ENCODE measurements at places on chromosomes 5 and 9.

GRCh38 chr5:120098902-120099535, 365.1 kb upstream of the PRR16 start:
- DNase-seq: no peak

DNA sequence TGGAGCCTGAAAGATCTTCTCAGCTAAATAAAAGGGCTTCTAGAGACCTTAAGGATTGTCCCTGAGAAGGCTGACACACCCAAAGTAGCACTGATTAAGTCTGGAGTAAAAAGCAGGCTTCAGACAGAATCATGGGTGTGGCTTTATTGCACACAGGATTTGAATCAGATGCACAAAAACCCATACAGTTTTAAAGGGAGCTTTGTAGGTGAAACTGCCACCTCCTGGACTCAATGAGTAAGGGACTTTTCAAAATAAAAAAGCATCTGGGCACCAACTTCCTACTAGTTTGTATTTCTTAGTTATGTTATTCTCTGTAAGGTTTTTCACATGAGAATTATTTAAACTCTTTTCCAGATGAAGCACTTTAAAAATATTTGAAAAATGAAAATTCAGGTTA, 129.4 kb downstream of the EDIL3 start:
- DNase-seq: no peak

DNA sequence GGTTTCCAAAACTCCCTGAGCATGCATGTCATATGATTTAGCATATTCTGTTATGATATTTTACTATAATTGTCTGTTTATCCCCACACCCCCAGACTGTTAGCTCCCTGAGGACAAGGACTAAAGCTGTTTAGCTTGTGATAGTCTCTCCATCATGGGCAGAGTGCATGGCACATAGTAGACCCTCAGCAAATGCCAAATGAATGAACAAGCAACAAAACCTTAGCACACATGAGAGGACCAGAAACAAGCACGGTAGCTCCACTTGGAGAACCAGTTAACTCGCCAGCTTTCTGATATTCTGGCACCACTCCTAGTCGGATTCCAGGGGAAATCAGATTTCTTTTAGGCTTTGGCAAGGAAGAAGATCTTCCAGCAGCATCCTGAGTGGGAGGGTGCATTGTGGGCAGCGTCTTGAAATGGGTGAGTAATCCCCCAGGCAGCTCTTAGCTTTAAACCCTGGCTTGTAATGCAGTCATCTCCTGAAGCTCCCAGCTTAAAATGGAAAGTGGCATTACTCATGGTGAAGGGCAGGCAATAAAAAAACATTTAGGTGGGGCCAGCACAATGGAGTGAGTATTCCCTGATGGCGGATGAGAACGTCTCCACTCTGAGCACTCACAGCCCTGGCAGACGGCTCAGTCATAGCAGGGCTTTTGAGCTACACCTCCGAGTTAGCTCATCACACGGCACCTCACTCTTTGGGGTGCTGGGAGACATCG, 41.1 kb downstream of the FGF1 start:
- DNase-seq: no peak

GRCh38 chr9:129074106-129074505, 6.8 kb upstream of the DOLPP1 start:
- no peak for DNase-seq

- no peak for DNase-seq
Observed at GRCh38 chr5:175922192-175922885, 45.8 kb downstream of the THOC3 start.

- no peak for DNase-seq
Observed at GRCh38 chr5:74296685-74297408, 343.7 kb downstream of the ENC1 start.
